Naive thymus-derived CD4-positive, alpha-beta T cell (primary cell): ENCODE measurements at places on chromosomes 16 and 17. TPM values are rescaled to one million over a fixed set of nuclear protein-coding genes. Genes with fewer than 3 reads are reported as not detected.
A peak's percentile ranks its signal among the peaks of the same experiment; 100 is the strongest.

Gene SERPINF2
- total RNA-seq, result 0.27 TPM

DNA sequence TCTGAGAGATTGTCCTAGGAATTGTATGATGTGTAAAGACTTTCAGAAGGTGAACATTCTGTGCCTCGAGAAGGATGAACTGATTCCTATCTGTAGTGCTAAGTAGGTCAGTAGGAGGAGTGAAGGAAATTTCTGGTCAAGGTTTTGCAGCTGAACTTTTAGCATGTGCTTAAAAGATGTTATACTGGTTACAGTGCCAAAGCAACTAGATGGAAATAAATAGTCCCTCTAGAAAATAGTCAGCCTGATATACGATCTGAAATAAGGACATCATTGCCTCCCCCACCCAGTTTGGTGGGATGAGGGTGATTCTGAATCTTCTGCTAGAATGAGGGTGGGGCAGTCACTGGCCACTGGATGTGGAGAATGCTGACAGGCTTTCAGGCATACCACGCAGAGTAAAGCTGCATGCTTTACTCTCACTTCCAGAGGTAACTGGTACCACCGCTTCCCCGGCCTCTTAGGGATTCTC lies 57.2 kb upstream of the VPS4A start:
- H3K27me3 ChIP-seq, result no peaks in the 10 kb centered on the region
- no peak overlapping the region for H3K27ac ChIP-seq
- H3K4me1 ChIP-seq, result no peaks in the 10 kb centered on the region
- DNase-seq, result no peak

Gene KIF22
- 132 and 141 TPM in 2 replicates for total RNA-seq

DNA sequence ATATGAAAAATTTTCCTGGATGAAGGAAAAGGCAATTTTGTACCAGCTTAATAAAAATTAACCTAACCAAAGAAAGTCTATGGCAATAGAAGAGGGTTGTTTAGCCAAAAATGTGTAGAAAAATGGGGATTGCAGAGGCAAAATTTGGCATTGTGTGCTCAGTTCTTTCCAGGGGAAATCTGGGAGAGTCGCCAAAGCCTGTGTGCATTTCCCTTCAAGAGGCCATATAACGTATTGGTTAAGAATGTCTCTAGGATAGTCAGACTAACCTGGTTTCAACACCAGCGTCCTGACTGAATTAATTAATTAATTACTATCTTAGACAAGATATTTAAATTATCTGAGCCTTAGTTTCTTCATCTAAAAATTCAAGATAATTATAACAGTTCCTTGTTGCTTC lies 44.8 kb upstream of the HLF start:
- H3K4me3 ChIP-seq, result no peak overlapping the region
- no peak for DNase-seq
- H3K4me1 ChIP-seq, result no peaks in the 10 kb centered on the region
- H3K36me3 ChIP-seq, result no peaks in the 10 kb centered on the region
- H3K27ac ChIP-seq, result no peak overlapping the region

GRCh38 chr16:65867276-65867960 lies 499.1 kb upstream of the CDH5 start:
- H3K4me1 ChIP-seq, result no peaks in the 10 kb centered on the region
- no peak overlapping the region for H3K4me3 ChIP-seq
- DNase-seq, result no peak
- H3K36me3 ChIP-seq, result no peaks in the 10 kb centered on the region

Gene SLC35G6
- total RNA-seq, result not detected

DNA sequence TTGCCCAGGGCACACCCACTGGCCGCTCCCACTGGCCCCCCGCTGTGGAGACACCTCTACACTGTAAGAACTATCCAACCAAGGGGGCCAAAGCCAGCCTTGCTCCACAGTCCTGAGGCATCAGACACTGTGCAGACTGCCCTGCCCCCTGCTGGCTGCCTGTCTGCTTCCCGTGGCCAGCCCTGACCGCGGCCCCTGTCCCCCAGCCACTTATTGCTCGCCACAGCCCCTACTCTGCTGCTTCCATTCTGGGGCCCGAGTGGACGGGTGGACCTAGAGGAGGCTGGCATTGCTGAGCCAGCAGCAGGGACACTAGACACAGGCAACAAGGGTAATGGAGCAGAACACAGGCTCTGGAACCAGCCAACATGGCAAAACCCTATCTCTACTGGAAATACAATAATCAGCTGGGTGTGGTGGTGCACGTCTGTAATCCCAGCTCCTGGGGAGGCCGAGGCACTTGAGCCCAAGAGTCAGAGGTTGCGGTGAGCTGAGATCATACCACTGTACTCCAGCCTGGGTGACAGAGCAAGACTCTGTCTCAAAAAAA lies 19.7 kb upstream of the LRRC37A3 start:
- H3K36me3 ChIP-seq, result no peaks in the 10 kb centered on the region
- no peak overlapping the region for H3K27ac ChIP-seq
- H3K4me3 ChIP-seq, result no peak overlapping the region
- no peaks in the 10 kb centered on the region for H3K4me1 ChIP-seq

Gene ANKRD40CL
- total RNA-seq, result not detected

DNA sequence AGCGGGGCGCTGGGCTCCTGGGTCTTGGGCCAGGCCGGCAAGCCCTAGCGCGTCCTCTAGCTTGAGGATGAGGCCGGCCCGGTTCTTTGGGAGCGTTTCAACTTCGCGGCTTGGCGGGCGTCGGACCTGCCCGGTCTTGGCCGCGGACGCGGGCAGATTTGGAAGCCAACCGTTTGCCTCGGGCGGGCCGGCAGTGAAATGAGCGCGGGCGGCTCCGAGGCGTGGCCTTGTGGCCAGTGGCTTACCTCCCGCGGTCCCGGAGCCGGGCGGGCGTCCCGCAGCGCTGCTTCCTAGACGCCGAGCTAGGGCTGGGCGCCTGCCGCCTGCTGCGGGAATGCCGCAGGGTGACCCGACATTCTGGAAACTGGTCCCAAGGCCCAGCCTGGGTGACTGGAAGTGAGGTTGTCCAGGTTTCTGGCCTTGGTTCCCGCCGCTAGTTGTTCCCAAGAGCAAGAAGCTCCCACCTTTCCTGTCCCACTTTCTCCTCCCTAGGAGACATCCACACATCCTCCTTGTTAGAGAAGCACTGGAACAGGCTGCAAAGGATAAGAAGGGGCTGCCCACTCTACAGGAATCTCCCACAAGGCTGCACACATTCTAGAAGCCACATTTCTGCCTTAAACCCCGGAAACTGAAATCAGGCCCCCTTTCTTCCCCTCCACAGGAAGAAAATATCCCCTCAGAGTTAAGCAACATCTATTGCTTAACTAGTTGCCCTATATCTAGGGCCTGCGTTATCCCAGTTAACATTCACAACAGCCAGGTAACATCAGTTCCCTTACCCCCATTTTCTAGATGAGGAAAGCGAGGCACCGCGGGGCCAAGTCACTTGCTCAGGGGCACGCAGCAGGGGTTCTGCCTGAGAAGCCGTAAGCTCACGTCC lies 4.5 kb upstream of the CBX8 start:
- H3K27me3 ChIP-seq, result peaks cover 71% of the 10 kb centered on the region
- no peak for DNase-seq
- H3K4me1 ChIP-seq, result peaks cover 38% of the 10 kb centered on the region
- no peak overlapping the region for H3K27ac ChIP-seq
- H3K4me3 ChIP-seq, result no peak overlapping the region
- H3K36me3 ChIP-seq, result no peaks in the 10 kb centered on the region

Gene COPZ2
- total RNA-seq, result 1.9 TPM

GRCh38 chr16:67528222-67528869 lies at the start of gene RIPOR1:
Gene RIPOR1 (plus strand): TSS chr16:67528829. CDS start chr16:67538447, 9,618 bp downstream.
- DNase-seq, result no peak
- peaks cover 9% of the 10 kb centered on the region for H3K27me3 ChIP-seq
- H3K4me1 ChIP-seq, result peaks cover 22% of the 10 kb centered on the region
- H3K27ac ChIP-seq, result peak within 1 kb of the TSS; percentile 62

DNA sequence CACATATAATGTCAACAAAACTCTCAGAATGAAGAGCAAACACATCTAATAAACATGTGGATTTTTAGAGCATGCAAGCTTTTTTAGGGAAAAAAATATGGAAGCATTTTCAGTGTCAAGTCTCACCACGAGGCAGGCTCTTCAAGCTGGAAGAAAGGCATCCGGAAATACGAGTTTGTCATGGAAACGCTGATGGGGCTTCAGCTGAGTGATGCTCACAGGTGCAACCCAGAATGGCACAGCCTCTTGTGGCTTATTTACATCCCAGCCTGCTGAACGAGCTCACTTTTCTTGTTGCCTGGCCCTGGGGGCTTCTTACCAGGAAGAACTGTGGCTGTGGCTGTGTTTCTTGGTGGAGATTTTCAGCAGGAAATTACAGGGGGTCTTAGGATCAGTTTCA lies 24.1 kb upstream of the DYNLL2 start:
- H3K4me3 ChIP-seq, result no peak overlapping the region
- no peak for DNase-seq
- no peaks in the 10 kb centered on the region for H3K36me3 ChIP-seq
- H3K27me3 ChIP-seq, result no peaks in the 10 kb centered on the region
- H3K4me1 ChIP-seq, result no peaks in the 10 kb centered on the region

GRCh38 chr17:10316801-10317542 lies 55.8 kb downstream of the MYH13 start:
- no peaks in the 10 kb centered on the region for H3K36me3 ChIP-seq
- DNase-seq, result peak; percentile 4
- H3K4me1 ChIP-seq, result no peaks in the 10 kb centered on the region
- H3K27ac ChIP-seq, result no peak overlapping the region
- H3K27me3 ChIP-seq, result no peaks in the 10 kb centered on the region

GRCh38 chr17:29303386-29303785 lies 9.4 kb upstream of the NUFIP2 start:
- no peaks in the 10 kb centered on the region for H3K36me3 ChIP-seq
- DNase-seq, result no peak
- no peaks in the 10 kb centered on the region for H3K4me1 ChIP-seq
- H3K4me3 ChIP-seq, result no peak overlapping the region
- H3K27ac ChIP-seq, result no peak overlapping the region
- H3K27me3 ChIP-seq, result no peaks in the 10 kb centered on the region

DNA sequence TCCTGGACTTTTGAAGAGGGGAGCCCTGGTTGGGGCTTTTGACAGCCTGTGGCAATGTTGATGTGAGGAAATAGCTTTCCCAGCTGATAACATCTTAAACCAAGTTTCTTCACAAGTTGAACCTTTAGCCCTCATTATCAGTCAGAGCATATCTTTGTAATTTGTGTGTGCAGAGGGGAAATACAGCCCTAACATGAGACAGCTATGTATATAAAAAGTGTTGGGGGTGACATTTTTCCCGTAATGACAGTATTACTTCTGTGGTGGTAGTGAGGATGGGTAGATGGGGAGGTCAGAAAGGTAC lies 221.1 kb downstream of the FTO start:
- no peak for DNase-seq
- no peak overlapping the region for H3K27ac ChIP-seq
- no peaks in the 10 kb centered on the region for H3K36me3 ChIP-seq

DNA sequence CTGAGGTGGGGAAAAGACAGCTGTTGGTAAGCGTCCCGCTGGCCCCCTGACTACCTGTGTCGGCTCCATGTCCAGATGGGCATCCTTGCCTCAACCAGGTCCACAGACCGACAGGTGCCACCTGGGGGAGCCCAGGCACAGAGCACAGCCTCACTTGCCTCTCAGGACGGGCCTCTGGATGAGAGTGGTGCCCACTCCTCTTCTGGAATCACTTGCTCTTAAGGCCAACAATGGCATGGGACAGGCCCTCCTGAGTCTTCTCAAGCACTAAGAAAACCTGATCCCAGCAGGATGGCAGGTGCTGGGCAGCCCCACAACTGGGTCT lies 17.2 kb downstream of the SLC16A3 start:
- no peak overlapping the region for H3K4me3 ChIP-seq
- no peak overlapping the region for H3K27ac ChIP-seq
- H3K27me3 ChIP-seq, result no peaks in the 10 kb centered on the region

DNA sequence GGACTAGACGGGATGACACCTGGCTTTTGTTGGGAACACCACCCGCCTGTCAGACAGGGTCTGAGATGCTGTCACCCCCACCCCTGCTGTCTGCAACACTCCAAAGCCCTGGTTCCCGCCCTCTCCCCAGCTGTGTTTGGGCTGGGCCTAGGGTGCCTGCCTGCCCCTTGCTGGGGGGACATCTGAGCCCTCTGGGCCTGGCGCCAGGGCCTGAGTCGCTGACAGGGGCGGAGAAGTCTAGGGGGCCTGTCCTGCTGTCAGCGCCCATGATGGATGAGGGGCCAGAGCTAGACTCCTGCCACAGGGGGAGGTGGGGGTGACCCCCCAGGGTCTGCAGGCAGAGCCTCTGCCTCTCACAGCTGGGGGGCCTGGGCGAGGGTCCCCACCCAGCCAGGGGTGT lies 7.6 kb upstream of the PKMYT1 start:
- no peak for DNase-seq
- no peaks in the 10 kb centered on the region for H3K27me3 ChIP-seq
- no peak overlapping the region for H3K4me3 ChIP-seq
- H3K36me3 ChIP-seq, result no peaks in the 10 kb centered on the region

DNA sequence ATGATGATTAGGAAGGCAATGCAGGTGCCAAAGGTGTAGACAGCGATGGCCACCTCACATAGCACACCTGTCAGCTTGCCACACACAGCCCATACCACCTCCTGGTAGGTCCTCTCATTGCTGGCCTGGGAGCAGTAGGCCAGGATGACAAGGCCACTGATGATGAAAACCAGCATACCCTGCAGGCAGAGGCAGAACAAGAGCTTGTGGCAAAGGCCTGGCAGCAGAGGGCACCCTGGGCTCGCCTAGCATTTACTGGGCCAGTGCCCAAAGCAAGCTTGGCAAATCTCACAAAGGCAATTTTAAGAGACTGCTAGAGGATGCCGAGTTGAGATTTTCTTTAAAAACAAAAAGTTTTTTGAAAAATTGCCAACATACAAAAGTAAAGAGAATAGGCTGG lies 5.9 kb downstream of the SLC38A7 start:
- H3K27ac ChIP-seq, result no peak overlapping the region
- no peaks in the 10 kb centered on the region for H3K36me3 ChIP-seq
- peaks cover under 1% of the 10 kb centered on the region for H3K4me1 ChIP-seq
- no peaks in the 10 kb centered on the region for H3K27me3 ChIP-seq
- no peak overlapping the region for H3K4me3 ChIP-seq

Gene KRT17
- 0.28 TPM in 1 of 2 replicates, not detected in the other for total RNA-seq

Gene TMEM98
- 0.73 TPM for total RNA-seq

DNA sequence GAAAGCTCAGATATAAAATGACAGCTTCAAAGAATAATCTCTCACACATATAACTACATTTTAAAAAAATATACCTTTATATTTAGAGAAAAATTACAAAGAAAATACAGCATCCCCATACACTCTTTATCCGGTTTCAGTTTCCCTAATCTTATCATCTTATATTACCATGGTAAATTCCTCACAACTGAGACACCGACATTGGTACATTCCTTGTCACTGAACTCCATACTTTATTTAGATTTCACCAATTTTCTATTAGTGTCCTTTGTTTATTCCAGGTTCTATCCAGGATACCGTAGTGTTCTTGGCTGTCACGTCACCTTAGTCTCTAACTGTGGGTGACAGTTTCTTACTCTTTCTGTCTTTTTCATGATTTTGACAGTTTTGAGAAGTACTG lies 22.0 kb upstream of the ABCA10 start:
- H3K4me3 ChIP-seq, result no peak overlapping the region
- H3K27ac ChIP-seq, result no peak overlapping the region

GRCh38 chr16:81181013-81181720 lies 57.3 kb upstream of the BCO1 start:
- H3K36me3 ChIP-seq, result no peaks in the 10 kb centered on the region
- H3K27ac ChIP-seq, result no peak overlapping the region
- H3K4me1 ChIP-seq, result no peaks in the 10 kb centered on the region
- no peak for DNase-seq
- no peaks in the 10 kb centered on the region for H3K27me3 ChIP-seq
- no peak overlapping the region for H3K4me3 ChIP-seq
